ENCODE measurements at places on chromosomes 3 and 15.

DNA sequence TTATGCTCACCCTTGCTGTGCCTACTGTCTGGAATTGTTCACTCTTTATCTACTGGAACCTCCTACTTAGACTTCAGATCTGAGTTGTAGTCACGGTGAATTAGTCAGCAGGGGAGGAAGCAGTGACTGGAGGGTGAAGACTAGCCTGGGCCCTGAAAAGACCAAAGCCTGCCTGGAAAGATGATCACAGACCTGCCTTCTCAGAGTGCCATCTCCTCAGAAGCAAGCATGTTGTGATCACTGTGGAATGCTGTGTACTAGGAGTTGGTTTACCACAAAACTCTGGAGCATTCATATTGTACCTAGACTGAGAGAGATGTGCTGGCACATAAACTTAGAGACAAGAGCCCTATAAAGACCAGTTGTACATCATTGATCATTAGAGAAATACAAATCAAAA is 100.7 kb upstream of the SCN10A start:
- DNase-seq = peak; percentile 20

DNA sequence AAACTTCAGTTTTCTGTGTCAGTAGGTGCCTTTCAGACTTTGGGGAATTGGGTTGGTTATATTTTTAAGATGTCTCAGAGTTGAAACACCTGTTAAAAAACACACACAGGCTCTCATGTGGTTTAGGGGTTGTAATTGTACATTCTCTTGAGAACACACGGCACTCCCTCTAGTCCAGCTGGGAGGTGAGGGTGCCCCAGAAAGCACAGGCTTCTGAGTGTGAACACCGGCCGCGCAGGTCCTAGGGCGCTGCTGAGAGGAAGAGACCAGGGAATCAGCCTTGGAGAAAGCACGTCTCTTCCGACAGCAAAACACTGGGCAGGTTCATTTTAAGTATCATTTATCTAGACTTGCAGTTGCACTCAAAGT is 68.0 kb upstream of the RPL35A start:
- DNase-seq = no peak

DNA sequence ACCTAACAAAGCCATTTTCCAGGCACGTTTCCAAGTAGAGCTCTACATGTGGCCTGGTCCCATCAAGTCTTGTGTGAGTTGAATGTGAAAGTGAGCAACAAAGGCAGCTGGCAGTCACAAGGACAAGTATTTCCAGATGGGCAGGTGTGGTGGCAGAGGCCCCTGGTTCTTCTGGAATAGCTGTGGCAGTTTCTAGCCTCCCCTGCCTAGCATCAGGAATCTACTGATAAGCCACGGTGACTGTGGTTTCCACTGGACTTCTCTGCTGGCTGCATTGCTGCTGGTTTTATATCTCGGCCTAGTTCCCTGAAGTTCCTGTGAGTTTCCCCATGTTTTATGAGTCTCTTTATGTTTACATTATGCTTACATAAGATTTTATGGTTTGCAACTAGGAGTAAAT is 117.7 kb downstream of the GOLIM4 start:
- peak; percentile 11 for DNase-seq

DNA sequence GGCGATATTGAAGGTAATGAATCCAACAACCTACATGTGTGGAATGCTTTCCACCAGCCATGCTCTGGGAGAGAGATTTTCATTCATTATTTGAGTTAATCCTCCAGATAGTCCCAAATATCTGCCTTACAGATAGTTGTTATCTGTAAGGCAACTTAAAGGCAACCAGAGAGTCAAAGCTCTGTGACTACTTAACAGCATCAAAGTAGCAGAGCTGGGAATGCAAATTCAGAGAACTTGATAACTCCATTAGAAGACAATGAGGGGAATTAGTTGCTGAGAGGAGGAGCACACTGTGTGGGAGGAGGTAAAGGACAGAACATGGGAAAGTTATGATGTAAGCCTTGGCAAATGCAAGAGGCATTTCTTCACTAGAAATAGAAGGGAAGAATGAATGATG is 10.5 kb upstream of the CRBN start:
- no peak for DNase-seq

- DNase-seq = no peak
These were observed 256.3 kb downstream of the TIGIT start for GRCh38 chr3:114550165-114550564.

DNA sequence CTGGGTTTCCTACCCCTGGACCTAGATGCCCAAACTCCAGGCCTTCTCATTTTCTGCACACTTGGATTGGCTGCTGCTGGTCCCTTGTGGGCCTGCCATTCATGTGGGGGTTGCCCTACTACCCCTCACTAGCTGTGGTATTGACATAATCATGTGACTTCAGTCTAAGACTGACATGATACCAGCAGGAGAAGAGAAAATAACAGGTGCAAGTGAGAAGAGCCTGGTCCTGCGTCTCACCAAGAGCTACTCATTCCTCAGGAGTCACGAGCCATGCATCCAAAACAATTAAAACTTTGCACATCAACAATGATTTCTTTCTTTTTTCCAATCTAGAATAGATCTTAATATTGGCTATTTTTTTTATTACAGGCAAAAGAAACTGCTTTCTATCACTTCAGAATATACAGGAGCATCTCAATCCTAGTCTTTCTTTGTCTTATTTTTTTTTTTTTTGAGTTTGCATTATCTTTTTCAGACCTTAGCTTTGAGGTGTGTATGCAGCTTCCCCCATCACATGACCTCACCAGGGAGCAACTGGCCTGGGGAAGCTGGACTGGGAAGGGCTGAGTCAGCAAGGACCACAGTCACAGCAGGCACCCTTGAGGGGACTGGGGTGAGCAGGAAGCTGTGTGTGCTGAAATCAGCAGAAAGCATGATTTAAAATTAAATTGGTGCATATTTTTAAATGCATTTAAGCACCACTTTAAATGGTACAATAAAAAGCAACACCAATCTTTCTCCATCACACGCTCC is 27.6 kb downstream of the SLC9A9 start:
- DNase-seq = no peak

DNA sequence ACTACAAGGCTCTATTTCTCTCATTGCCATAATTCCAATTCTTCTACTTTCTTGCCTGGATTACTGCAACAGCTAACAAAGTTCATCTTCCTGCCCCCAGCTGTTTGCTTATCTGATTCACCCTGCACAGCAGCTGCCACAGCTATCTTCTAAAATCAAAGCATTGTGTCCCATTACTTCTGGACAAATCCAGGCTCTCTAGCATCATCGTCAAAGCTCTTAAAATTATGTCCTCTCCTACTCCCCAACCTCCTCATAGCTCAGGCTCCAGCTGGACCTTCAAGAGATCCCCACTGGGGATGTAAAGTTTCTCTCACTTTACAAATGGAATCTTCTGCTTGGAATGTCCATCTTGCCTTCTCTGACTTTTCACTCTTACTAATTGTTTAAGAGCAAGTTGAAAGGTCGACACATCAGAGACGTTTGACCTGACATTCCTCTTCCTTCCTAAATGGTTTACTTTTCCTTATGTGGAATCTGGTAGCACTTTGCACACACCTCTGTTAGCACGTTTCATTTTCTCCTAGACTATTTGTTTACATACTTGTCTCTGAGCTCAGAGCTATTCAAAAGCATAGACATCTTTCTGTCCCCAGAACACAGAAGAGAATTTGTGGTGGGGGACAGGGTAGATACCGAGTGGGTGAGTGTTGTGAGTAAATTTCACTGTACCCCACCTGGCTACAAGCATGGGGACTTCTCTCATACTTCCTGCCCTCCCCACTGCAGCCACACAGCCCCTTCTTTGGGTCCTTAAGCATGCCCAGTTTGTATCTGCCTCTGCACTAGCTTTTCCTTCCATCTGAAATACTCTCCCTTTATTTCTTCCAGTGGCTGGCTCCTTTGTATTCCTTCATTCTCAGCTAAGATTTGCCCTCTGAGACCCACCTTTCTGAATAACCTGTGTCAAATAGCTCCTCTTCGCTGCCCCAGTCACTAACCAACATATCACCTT is 77.9 kb downstream of the SERPINI1 start:
- no peak for DNase-seq

GRCh38 chr15:47812470-47812999 is 95.2 kb downstream of the SEMA6D start:
- peak; percentile 3 for DNase-seq

DNA sequence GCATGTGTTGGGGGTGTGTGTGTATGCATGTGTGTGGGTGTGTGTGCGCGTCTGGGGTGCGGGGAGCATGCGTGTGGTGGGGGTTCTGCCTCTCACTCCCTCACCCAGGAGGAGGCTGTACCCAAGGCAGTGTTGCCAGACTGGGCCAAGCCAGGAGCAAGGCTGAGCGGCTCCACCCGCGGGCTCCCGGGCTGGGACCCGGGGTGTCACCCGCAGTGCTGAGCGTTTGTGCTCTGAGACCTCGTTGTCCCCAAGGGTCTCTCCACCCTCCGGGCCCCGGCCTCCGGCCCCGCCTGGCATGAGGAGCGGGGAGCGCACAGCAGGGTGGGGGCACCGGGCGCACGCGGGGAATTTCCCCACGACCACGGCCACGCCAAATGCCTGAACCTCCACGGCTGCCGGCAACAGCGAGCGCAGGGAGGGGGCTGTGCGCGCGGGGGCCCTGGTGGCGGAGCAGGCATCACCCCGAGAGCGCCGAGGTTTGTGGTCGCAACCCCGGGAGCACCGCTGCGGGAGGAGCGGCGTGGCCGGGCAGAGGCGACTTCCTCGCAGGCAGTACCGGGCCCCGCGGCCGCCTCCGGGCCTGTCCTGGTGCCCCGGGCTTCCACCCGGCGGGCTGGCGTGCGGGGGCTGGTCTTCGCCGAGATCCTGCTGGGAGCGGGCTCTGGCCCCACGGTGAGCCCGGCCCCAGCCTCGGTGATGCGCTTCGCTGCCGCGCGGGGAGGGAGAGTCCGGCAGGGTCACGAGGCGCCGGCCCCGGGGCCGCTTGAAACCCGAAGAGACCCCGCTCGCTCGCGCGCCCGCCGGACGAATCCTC is 7.4 kb upstream of the OCA2 start:
- no peak for DNase-seq

DNA sequence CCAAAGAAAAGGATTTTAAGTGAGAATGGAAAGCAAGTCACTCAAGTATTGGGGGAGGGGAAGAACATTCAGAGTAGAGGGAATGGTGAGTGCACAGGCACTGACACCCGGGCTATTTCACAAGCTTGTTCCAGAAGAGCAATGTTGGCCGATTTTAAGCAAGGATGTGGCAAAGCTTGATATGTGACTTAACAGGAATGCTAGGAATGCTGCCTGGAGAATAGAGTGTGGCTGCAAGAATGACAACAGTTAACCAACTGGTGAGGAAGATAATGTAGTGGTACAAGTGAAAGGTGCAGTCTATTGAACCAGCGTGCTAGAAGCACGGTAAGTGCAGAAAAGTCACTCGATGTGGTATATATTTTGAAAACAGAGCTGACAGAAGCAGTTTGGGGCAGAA is 6.2 kb upstream of the CCDC80 start:
- DNase-seq = peak; percentile 78

DNA sequence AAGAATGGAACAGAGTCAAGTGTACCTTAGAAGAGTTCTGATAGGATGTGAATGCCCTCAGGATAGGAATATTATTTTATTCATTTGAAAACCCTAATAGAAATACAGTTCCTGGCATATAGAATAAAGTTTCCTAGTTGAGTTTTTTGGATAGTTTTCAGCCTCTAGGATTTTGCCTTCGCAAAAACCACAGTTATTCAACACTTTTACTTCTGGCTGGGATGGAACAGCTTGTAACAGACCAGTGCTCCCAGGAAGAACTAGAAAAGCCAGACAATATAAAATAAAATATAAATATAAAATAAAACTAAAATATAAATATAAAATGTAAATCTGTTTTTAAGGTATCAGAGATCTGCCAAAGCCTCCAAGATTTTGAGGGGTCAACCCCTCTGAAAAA is 27.5 kb upstream of the RARB start:
- DNase-seq = no peak

DNA sequence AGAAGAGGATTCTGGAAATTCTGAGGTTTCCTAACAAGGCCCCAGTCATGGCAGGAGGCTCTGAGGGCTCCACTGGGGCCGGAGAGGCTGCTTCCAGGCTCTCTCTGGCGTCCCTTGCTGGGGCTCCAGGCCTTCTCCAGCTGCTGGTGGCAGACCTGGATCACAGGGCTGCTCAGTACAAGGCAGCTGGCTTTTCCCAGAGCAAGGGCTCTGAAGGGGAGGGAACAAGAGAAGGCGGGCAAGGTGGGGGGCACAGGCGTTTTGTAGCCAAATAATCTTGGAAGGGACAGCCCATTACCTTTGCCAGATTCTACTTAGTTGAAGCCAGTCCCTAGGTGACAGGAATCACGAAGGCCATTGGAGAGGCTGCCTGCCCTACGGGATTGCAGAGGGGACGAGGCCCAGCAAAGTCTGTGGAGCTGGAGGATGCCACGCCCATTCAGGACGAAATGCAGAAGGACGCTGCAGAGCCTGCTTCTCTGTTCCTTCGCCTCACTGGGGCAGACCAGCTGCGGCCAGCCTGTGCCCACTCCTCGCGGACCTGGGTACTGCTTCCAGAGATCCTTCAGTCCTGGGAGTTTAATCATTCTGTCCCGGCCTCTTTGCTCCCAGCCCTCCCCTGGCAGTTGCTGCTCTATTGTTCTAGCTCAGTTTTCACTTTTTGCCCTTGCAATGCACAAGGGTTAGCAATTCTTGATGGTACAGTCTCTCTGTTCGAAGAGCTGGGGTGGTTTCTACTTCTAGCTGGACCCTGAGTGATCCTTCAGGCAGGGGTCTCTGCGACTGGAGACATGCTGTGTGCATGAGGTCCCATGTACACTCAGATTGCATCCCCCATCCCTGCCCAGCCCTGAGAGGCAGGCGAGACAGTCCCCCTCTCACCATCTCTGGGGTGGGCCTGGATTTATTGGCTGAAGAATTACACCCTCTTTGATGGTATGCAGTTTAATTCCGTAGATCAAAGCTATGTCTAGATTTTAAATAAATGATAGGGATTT is 149.3 kb upstream of the MEF2A start:
- no peak for DNase-seq

- DNase-seq = no peak
These were observed 921.0 kb upstream of the CFAP20DC start for GRCh38 chr3:59970796-59971195.

GRCh38 chr15:68197170-68197492 is 8.0 kb downstream of the CALML4 start:
- no peak for DNase-seq

DNA sequence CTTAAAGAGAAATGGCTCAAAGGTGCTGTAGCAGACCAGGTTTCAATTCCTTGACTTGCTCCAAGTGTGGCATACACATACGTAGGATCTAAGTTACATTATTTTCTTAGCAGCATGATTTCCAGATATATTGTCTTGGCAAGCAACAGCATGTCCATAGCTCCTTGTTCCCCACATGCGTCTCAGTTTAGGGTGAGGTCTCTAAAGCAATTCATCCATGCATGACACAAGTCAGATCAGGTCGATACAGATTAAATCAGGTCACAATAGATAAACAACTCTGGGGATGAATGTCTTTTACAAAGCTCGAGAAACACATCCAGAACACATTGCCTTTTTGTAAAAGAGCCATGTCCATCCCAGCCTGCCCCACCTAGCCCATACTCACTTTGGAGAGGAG is 108.9 kb upstream of the ABHD17C start:
- DNase-seq = no peak

Data from SW480 (cell line).